H9 (cell line): ENCODE measurements at places on chromosomes 13 and 19. TPM values are rescaled to one million over a fixed set of nuclear protein-coding genes. Genes with fewer than 3 reads are reported as not detected.

GRCh38 chr13:73616861-73617260 lies 517.3 kb downstream of the KLF12 start:
- no peak for DNase-seq

DNA sequence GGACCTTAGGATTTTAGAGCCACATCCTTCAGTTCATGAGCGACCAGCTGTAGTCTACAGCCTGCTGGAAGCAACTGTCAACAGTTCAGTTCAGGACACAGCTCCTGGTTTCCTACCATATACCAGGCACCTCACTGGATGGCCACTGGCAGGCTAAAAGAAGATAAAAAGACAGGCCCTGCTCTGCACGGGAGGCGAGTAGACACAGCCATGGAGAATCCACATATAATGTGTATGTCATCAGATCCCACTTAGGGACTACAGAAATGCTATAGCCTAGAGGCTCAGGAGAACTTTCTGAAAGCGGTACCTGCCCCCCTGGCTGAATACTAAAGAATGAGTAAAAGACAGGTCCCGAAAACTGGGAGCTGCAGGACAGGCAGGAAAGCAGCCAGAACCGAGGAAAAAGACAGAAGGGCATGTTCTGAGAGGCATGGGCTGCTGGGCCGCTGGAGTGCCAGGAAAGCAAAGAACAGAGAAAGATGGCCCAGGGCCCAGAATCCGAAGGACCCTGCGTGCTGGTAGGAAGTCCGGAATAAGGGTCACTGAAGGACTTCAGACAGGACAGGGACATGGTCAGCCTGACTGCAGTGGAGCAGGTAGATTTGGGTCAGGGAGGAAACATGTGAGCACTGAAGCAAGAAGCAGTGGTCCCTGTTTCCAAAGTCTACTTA lies 23.5 kb downstream of the DZIP1 start:
- DNase-seq, result no peak

DNA sequence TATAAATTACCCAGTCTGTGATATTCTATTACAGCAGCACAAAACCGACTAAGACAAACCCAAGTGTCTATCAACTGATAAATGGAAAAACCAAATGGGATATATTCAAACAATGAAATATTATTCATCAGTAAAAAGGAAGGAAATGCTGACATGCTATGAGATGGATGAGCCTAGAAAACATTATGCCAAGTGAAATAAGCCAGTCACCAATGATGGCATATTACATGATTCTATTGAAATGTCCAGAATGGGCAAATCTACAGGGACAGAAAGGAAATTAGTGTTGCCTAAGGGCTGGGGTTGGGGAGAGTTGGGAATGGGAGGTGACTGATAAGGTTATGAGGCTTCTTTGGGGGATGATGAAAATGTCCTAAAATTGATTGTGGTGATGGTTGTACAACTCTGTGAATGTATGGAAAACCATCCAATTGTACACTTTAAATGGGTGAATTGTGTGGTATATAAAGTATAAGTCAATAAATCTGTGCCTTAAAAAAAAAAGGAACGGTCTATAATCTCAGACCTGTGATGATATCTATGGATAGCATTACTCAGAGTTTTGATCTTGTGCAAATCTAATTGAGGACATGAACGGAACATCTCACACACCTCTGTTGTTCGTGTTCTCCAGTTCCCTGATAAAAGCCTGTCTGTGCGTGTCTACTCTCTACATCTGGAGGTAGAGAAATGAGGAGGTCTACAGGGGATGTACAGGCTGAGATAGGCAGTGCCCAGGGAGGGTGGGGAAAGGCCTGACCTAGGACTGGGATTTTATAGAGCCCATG lies 49.0 kb downstream of the TNFRSF19 start:
- DNase-seq, result no peak

DNA sequence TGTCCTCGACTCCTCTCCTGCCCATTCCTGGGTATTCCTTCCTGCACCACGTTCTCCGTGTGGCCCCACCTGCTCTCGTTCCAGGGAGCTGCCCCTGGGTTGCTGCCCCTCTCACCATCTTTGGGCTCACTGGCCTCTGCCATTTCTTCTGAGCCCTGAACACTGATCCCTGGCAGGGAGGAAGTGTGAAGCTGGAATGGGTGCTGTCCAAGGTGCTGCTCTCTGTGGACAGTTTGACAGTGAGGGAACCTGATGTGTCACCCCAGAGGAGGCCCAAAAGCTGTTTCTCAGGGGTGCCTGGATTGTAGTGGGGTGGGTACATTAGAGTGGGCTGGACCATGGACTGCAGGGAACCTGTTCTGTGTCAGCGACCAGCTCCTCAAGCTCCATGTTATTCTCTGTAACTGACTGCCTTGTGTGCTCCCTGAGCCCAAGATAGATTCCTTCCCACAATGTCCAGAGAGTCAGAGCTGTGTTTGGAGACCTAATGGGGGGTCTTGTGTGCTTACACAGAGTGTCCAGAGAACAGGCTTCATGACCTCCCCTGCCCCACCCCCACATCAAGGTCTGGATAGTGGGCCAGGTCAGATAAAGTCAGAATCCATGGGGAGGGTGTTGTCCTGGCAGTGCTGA lies 7.2 kb upstream of the CEACAM8 start:
- peak; percentile 45 for DNase-seq

- peak; percentile 57 for DNase-seq
These were observed at the start of gene CELF5 for GRCh38 chr19:3224346-3225168. CELF5 (plus strand) TSS chr19:3224661; CDS start chr19:3224740, 79 bp downstream.

GRCh38 chr19:17778251-17778967 lies 16.5 kb upstream of the B3GNT3 start:
- peak; percentile 97 for DNase-seq

GRCh38 chr19:29587059-29587458 lies 19.0 kb upstream of the POP4 start:
- no peak for DNase-seq

- no peak for DNase-seq
These were observed 515.0 kb downstream of the TBC1D4 start for GRCh38 chr13:74966814-74967424.

GRCh38 chr19:58562122-58563033 lies 4.0 kb upstream of the UBE2M start:
- DNase-seq, result peak; percentile 44

- no peak for DNase-seq
These were observed 42.7 kb downstream of the CAPN12 start for GRCh38 chr19:38701455-38702063.

- DNase-seq, result no peak
These were observed at the start of gene ZNF98 for GRCh38 chr19:22422211-22422610. ZNF98 (minus strand) TSS chr19:22422346; CDS start chr19:22422224, 122 bp downstream.

- DNase-seq, result no peak
These were observed 678 bp downstream of the BCAT2 start for GRCh38 chr19:48810151-48810550.

GRCh38 chr13:113293686-113294085 lies 3.4 kb upstream of the LAMP1 start:
- DNase-seq, result no peak

DNA sequence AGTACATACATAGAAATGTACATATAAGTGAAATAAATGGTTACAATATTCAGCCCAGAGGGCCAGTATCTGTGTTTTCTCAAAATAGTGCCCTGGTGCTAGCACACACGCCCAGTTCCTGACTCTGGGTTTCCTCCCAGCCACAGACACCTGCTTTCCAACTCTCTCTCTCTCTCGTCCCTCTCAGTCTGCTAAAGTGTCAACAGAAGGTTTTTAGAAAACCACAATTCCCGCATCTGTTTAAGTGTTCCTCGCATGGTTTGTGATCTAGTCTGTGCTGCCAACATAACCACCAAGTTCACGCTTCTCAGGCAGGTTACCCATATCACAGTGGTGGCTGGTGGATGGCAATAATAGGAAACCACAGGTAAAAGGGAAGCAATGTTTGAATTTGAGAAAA lies 17.8 kb upstream of the UPF3A start:
- DNase-seq, result no peak

GRCh38 chr13:100611678-100612492 lies 23.3 kb upstream of the GGACT start:
- DNase-seq, result no peak

DNA sequence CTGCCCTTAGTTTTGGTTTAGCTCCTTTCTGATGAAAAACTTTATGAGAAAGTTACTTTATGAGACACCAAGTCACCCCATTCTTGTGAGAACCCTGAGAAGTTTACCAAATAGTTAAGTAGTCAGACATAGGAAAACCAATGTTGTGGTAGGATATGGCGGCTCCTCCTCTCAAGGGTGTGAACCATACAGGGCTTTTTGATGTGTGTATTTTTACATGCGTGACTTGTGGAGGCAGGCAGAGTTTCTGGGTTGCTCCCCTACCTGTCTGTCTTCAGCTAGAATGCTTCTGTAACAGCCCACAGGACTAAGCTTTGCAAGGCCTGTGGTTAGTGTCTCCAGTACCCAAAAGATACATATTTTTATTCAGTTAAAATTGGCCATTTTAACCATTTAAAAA lies 18.3 kb downstream of the UBAC2 start:
- DNase-seq, result no peak

DNA sequence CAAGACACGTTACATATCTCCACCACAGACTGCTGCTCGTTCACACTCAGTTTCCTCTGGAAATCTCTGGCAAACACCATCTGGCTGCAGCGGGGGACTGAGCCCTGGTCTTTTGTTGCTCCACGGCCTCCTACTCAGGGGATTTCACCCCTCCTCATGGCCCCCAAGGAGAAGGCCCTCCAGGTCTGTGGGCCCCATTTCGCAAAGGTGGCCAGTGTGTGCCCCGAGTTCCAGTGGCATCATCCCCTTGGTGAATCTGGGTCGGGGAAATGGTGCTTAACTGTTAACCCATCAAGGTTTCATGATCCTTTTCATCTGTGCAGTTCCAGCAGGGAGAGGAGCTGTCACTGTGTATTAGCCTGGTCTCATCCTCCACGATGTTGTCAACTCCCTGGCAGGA lies 235.4 kb upstream of the MAB21L1 start:
- no peak for DNase-seq

- no peak for DNase-seq
These were observed 623.2 kb downstream of the SLITRK5 start for GRCh38 chr13:88294368-88294767.

DNA sequence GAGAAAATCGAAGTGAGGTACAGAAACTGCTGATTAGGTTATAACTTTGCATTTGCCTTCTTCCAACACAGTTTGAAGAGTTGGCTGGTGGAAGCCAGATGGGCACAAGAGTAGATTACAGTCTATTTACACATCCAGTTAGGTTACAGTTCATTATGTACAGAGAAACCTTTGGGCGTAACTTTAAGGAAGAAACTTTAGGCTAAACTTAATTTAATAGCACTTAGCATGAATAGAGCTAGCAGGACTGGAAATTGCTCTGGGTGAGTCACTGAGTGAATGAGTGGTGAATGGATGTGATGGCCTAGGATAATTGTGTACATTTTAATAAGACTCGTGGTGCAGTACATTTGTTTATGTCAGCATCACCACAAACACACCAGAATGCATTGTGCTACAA lies 62.9 kb upstream of the KLHL1 start:
- no peak for DNase-seq

DNA sequence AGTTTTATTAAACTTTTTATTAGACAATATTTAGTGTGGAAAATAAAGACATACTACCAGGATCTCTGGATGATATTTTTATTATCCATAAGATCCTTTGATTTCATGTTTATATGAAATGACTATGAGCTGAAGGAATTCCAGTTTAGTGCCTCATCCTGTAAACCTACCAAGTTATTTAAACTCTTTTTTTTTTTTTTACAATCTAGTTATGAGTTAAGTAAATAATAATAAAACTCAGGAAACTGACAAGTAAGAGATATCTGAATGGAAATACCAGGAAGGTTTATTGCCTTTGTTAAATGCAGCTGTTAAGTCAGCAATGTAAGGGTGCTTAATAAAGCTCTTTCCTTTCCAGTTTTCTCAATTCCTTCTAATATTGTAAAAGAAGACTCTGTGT lies 53.9 kb downstream of the RXFP2 start:
- no peak for DNase-seq

DNA sequence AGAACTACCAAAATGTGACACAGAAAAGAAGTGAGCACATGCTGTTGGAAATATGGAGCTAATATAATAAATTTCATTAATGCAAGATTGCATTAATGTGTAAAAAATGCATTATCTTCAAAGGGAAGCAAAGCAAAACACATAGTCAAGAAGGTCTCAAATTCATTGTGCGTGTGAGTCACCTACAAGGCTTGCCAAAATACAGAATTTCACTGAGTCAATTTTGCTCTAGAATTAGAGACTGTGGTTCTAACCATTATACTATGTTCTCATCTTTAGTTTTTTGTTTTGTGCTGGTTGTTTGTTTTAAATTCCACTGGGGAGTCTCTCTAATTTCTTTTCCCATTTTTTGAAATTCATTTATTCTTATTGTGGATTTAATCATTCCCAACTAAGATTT lies 149.8 kb upstream of the SLITRK1 start:
- no peak for DNase-seq

DNA sequence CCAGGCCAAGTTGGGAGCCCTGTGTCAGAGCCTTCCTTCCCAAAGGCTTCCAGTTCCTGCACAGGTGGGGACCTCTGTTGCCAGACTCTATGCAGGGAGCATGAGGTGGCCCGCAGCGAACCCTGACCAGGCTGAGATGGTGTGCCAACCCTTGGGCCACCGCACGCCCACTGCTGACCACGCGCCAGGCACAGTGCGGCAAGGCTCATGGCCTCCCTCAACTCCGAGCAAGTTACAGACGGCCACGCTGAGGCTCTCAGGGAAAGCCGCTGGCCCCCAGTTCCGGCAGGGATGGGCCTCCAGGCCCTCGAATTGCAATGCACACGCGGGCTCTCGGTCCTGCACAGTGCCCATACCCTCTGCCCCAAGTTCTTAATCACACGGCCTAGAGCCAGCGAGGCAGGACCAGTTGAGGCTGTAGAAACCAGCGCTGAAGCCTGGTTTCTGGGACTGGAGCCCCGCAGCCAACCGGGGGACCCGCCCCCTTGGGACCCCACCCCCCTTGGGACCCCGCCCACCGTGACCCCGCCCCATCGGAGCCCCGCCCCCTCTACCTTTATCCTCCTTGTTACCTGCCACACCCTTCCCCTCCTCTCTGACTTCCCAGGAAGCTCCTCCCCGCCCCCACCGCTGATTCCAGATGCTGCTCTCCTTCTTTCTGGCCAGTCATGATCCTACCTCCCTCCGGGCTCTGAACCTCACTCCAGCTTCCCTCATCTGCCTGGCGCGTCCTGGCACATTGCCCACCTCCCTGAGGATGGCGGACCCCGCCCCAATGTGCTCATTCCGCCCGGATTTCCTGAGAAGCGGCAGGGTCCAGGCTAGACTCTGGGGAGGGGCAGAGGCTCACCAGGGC lies 6.0 kb downstream of the PEX11G start:
- DNase-seq, result peak; percentile 97

DNA sequence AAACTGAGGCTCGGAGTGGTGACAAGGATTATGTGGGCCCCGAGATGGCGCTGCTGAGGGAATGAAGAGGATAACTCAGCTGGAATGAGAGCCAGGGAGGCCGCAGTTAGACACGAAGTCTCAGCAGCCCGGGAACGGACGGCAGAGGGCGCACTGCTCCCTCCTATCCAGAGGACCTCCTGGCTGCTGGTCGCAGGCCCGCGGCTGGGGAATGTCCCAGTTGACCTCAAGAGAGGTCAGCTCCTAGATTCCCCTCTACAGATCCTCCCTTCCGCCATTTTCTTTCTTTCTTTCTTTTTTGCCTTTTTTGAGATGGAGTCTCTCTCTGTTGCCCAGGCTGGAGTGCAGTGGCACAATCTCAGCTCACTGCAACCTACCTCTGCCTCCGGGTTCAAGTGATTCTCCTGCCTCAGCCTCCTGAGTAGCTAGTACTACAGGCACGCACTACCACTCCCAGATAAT lies 24.1 kb upstream of the ASPDH start:
- DNase-seq, result peak; percentile 97

Gene RDH8
- 0.13 TPM in 1 of 2 replicates, not detected in the other for total RNA-seq

Gene NCAN
- total RNA-seq, result 1.5 and 1.6 TPM in 2 replicates

Gene HRC
- total RNA-seq, result 1.8 and 1.9 TPM in 2 replicates

Gene EXOC3L2
- total RNA-seq, result 0.61 TPM in 2 replicates

Gene ZNF560
- not detected in 2 replicates for total RNA-seq

Gene OR7A5
- not detected in 2 replicates for total RNA-seq

Gene TEKTIP1
- 1.2 and 1.3 TPM in 2 replicates for total RNA-seq

Gene FGF9
- total RNA-seq, result 0.20 and 0.22 TPM in 2 replicates

Gene TARM1
- not detected in 2 replicates for total RNA-seq
